ENCODE measurements at places on chromosomes 13 and 19.

DNA sequence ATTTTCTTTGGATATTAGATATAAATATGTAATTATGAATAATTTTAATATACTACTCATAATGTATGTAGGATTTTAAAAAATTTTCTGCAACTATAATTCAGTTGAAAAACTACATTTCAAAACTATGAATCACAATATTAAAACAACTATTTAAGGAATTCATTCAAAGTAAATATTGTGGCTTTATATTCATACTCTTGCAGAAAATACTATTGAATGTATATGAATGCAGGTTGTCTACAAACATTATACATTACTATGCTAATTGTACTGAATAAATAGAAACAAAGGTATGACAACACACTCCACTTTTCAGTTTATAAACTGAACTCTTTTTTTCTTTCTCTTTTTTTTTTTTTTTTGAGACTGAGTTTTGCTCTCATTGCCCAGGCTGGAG lies 14.2 kb downstream of the ZNF91 start:
- no peak for DNase-seq

DNA sequence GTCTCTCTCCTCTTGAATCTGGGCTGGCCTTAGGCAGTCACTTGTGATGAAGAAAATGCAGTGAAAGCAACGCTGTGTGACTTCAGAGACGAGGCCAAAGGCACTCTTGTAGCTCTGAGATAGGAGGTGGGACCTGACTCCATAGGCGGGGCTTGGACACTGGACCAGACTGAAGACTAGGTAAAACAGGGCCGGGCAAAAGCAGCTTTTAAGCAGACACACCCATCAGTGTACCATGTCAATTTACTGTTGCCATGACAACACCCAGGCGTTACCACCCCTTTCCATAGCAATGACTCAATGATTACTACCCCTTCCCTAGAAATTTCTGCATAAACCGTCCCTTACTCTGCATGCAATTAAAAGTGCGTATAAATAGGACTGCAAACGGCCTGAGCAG lies 6.6 kb upstream of the EID2 start:
- DNase-seq: no peak

- no peak for DNase-seq
Observed at GRCh38 chr13:43364210-43365038, 341.0 kb downstream of the DNAJC15 start.

DNA sequence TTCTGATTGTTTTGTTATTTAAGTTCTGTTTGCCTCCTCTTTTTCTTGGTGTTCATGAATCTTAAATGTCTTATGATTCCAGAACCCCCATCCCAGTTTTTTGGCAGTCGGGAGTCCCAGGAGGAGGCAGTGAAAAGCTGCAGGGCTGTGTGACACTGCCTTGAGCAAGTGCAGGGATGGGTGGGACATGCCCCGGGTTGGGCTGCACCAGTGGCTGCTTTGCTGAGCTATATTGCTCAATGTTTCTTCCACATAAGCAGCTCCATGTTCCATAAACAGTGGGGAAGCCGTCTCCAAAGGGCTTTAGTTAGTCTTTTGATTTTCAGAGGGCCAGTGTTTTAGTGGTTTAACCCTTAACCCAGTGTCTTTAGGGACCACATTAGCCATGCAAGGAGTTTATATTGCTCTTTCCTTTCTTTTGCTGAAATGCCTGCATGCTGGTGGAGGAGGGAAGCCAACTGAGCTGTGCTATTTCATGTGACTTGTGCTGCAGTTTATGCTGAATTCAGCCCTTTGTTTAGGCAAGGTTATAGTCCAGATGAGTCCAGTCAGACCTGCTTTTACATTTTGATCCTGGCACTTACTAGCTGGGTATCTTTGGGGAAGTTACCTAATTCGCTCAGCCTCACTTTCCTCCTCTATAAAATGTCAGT lies 13.1 kb downstream of the ATP8A2 start:
- no peak for DNase-seq

DNA sequence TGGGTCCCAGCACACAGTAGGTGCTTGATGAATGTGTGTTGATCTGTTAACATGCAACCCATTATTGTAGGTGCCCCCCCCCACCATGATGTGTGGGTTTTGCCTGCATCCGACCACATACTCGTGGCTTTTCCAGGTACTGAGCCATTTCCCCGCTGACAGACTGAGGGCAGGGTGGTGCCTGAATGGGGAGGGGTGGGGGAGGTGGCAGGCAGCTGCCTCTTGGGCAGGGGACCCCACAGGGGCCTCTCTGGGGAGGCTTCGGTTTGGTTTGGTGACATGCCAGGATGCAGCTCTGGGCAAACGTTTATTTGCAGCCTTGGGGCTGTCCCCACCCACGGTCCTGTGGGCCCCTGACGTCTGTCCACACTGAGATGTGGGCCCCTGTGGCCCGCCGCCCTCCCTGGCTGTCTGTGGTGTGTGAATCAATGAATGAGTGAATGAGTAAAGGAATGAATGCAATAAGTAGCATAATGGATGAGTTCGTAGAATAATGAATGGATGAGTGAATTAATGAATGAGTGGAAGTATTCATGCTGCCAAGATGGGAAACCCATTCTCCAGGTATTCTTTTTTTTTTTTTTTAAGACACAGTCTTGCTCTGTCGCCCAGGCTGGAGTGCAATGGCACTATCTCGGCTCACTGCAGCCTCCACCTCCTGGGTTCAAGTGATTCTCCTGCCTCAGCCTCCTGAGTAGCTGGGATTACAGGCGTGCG lies 9.0 kb upstream of the JUND start:
- DNase-seq: no peak

DNA sequence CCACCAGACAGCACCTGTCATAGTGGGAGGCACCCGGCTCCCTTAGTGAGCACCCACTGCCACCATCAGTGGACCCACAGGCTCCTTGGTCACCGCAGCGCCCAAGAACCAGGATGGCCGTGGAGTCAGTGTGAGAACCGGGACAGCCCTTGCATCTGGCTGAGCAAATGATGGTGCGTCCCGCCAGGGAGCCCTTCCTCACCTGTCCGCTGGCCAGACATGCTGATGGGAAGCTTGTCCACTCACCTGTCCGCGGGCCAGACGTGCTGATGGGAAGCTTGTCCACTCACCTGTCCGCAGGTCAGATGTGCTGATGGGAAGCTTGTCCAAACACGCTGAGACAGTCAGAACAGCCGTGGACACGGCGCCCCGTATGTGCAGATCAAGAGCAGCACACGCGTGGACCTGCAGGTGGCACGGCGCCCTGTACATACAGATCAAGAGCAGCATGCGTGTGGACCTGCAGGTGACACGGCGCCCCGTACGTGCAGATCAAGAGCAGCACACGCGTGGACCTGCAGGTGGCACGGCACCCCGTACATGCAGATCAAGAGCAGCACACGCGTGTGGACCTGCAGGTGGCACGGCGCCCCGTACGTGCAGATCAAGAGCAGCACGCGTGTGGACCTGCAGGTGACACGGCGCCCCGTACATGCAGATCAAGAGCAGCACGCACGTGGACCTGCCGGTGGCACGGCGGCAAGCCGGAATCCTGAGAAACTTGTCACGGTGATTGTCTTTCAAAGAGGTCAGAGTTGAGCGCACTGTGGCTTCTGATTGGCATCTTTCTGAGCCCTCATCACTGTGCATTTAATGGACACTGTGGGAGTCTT lies 40.7 kb upstream of the DCUN1D2 start:
- DNase-seq: no peak

DNA sequence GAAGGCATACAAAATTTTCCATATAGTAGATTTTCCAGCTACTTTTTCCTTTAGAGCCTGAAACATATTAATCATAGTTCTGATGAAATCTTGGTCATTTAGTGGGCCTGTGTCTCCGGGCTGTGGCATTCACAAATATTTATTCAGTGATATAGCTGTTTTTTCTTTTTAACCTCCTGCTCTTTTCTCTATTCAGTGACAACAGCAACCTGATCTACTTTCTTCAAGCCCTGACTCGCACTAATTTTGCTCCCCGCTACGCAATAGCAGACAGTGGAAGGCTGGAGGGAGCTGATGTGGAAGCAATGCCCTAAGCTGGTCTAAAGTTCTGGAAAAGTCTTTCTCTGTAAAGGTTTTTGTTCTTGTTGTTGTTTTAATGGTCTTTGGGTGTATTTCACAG lies 289.7 kb downstream of the SLITRK6 start:
- DNase-seq: no peak

GRCh38 chr13:112961457-112962369 lies 7.3 kb upstream of the MCF2L start:
- DNase-seq: no peak

GRCh38 chr19:55119053-55119452 lies 1.6 kb upstream of the PPP1R12C start:
- no peak for DNase-seq

- no peak for DNase-seq
Observed at GRCh38 chr13:41040584-41041334, 20.6 kb upstream of the WBP4 start.

- DNase-seq: no peak
Observed at GRCh38 chr13:31485183-31485582, 254.1 kb upstream of the RXFP2 start.

GRCh38 chr13:21074546-21074945 lies 13.2 kb upstream of the LATS2 start:
- DNase-seq: no peak

DNA sequence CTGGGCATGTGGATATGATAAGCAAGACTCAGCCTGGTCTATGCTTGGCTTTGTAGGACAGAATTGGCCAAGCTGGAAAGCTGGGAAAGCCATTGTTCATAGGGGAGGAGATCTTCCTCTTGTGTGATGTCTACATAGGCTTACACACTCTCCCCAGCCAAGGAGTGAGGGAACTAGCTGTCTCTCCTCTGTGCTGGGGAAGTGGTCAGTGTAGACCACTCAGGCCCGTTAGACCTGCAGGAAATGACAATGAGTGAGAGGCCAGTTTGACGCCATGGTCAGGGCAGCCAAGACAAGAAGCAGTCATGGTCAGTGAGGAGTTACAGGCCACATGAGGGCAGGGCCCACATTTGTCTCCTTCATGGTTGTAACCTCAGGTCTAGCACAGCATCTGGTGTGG lies 159.1 kb upstream of the KL start:
- no peak for DNase-seq

DNA sequence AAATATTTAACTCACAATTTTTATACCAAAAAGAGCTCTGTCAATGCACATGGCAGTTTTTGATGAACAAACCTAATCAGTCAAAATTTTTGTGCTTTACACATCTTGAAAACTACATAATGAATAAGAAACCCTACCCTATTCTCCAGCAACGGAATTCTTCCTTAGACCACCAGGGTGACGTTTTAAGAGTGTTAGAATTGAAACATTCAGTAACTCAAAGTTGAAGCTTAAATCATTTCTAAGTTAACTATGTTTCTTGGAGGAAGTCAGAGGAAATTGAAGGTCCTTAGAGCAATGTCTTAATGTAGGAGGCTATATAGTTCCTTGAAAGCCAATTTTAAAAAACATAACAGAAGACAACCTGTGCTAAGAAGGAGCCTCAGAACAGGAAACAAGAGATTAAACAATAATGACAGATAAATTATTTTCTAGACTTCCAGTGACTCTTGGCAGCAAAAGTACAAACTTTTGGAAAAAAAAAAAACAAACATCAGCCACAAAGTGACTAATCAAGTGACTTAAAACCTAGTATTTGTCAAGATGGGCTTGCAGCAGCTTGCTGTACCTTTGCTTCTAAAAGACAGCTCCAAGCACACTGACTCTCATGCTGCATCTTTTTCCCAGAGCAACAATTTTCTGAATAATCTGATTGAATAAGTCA lies 6.2 kb downstream of the SPRY2 start:
- DNase-seq: no peak

DNA sequence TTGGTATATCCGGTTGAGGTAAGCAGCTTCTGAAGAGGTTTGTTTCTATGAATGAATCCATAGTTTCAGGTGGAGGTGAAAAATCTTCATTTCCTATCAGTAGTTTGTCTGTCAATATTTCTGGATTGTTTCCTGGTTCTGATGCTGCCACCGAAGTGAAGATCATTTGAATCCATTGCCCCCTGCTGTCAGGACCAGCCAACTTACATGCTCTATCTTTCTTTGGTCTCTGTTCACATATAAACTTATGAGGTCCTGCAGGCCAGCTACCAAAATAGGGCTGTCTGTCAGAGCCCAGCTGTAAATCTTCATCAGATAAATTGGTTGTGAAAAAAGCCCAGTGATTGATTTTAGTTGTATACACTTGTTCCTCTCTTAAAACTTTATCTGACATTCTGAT lies 15.2 kb upstream of the N4BP2L1 start:
- no peak for DNase-seq

DNA sequence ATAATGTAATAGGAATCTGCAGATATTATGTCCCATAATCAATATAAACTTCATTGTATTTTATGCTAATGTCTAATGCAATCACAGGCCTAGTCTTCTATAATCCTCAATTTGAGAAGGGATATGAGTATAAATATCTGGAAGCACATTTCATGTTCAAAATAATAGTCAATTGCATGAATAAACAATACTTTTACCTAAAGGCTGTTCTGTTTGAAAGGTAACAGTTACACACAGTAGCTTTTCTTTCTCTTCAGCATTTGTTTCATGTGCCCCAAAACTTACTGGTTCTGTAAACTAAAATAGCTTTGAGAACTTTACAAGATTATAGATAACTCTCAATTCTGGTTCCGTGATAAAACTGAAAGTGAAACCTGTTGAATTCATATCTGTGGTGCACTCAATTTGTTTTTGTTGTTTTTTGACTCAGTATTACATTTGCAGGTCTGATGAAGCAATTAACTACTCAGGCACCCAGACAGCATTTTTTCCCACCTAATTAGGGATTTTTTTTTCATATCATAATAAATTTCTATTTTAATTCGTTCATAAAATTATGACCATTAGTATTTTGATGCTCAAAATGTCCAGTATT lies 1193.8 kb downstream of the SLITRK1 start:
- no peak for DNase-seq

- DNase-seq: no peak
Observed at GRCh38 chr13:41382431-41382830, 71.4 kb downstream of the NAA16 start.

GRCh38 chr13:49343731-49344130 lies 96.0 kb downstream of the CDADC1 start:
- no peak for DNase-seq

GRCh38 chr13:46668302-46668720 lies 115.3 kb downstream of the LRCH1 start:
- DNase-seq: no peak

DNA sequence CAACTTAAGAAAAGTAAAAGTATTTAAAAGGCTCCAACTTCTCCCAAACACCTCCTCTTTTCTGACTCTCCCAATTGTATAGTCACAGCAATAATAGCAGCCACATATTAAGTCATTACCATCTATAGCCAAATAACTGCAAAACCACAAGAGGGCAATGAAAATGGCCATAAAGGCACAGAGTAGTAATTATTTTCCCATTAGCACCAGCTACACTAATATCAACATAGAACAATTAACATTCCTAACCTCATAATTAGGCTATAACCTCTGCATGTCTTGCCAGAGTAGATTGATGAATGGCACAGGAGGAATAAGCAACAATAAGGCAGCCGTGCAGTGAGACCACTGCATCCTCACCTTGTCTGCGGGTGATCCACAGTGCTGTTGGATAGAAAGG lies 226.4 kb upstream of the SERP2 start:
- DNase-seq: no peak

- DNase-seq: no peak
Observed at GRCh38 chr13:60754211-60755090, 357.4 kb downstream of the TDRD3 start.

All from GM12891 (cell line).